ENCODE measurements at places on chromosomes 4 and X. TPM values are rescaled to one million over a fixed set of nuclear protein-coding genes. Genes with fewer than 3 reads are reported as not detected.

Gene NOX1
- total RNA-seq: not detected

Gene S100G
- not detected for total RNA-seq

DNA sequence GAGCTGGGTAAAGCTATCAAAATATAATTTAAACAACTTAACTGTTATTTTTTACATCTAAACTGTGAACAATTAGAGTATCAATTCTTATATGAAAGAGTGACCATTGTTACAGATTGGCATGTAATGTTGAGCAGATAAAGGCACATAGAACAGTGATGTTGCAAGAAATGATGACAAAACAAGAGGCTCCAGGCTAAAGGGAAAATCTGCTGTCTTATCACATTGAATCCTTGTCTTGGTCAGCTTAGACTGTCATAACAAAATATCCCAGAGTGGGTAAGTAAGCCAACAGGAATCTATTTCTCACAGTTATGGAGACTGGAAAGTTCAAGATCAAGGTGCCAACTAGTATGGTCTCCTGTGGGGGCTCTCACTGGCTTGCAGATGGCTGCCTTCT lies 154.1 kb upstream of the PPP3CA start:
- no peak for ATAC-seq

GRCh38 chr4:6360385-6360784 lies 90.7 kb downstream of the WFS1 start:
- no peak for ATAC-seq

- ATAC-seq: no peak
These were observed 178.5 kb upstream of the UGT8 start for GRCh38 chr4:114420069-114420468.

DNA sequence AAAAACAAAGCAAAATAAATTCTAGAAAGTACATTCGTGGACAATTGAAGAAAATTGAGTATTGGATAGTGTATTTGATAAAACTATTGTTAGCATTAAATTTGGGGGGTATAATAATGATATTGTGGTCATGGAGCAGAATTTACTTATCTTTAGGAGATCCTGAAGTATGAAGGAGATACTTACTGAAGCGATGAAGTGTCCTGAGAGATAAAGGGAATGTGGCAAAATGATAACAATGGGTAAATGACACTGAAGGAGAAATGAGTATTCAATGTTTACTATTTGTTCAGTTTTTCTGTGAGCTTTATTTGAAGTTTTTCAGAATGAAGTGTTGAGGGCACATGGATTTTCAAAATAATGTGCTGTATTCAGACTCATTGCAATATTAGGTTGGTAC lies 30.0 kb upstream of the BLTP1 start:
- ATAC-seq: no peak

DNA sequence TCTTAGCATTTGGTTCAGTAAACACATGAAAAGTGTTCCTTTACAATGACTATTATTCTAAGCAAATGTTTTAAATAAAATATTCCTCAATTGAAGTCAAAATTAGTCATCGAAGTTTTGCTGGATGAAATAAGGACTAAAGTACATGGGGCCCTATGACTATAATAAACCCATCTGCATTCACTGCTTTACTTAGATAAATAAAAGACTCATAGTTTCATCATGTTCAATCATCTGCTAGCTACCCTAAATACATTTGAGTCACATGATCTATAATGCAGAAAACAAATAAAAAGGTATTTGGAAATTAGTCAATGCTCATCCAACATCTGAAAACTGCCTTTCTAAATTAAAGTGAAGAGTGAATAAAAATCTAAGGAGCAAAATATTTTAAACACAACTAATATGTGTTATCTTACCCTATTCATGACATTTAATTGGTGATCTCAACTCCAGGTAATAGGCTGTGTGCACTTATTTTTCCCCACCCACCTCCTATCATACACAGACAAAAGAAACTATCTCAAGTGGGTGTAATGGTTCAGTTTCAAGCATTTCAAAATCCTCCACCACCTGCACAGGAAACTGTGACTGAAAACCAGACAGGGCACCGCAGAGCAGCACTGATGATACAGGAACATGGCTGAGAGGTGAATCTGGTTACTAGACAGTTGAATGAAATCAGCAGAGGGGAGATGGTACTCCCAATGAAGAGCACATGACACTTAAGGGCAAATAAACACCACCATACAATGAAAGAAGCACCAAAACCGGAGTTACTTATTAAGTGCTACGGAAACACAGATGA lies 78.6 kb downstream of the CAMK2D start:
- peak; percentile 83 for ATAC-seq

Gene SH3BGRL
- total RNA-seq: 36.1 TPM

GRCh38 chr4:42588909-42589308 lies 68.0 kb downstream of the ATP8A1 start:
- no peak for ATAC-seq

GRCh38 chrX:12162420-12162819 lies 24.1 kb downstream of the FRMPD4 start:
- no peak for ATAC-seq

GRCh38 chrX:9467751-9468150 lies 2.9 kb downstream of the TBL1X start:
- ATAC-seq: no peak

GRCh38 chrX:79159800-79160199 lies 15.3 kb downstream of the GPR174 start:
- peak; percentile 30 for ATAC-seq

DNA sequence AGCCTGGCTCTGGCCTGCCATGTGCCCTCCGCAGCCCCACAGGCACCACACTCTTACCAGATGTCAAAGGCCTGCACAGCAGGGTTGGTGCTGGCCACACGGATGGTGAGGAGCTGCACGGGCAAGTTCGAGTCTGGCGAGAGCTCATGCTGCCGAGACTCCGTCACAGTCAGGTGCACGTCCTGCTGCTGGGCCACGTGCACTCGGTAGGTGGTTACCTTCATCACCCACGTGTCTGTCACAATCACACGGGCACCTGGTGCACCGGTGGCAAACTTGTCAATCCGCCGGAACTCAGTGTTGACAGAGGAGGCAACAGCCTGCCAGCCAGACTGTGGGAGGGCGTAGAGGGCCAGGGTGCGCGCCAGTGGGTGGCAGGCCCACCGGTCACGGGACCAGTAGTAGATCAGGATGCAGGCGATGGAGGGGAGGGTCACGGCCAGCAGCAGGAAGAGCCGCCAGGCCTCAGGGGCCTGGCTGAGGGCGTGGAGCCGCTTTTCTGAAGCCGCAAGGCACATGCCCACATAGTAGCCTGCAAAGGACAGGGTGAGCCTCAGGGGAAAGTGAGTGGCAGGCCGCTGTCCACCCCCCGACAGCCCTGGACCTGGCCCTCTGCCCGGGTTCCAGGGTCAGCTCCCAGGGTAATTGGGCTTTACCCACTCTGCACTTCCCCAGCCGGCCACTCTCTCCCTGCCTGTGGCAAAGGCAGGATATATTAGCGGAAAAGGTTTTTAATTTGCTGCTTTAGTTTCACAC lies 2.9 kb downstream of the TMEM129 start:
- no peak for ATAC-seq

Gene PORCN
- total RNA-seq: 9.4 TPM

GRCh38 chrX:112470551-112470950 lies 209.2 kb downstream of the LHFPL1 start:
- ATAC-seq: no peak

Gene SPATA4
- total RNA-seq: not detected

DNA sequence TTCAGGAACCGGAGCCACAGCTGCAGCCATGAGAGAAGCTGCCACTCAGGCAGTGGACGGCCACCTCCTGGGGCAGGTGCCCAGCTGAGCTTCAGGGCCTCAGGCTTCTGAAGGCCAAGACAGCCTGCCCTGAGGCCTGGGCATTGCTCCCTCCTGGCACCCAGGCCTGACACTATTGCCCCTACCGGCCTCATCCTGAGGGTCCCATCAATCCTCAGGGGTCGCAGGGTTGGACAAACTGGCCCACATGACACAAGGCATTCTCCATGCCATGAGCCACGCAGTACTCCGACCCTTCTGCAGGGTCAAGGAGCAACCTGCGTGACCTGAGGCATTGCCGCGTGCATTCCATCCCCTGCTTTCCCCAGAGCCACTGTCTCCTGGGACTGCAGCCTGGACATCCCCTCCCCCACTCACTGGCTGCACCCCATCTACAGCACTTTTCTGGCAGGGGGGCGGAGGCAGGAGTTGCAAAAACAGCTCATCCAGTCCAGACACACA lies 3.0 kb upstream of the ZFP92 start:
- ATAC-seq: no peak

GRCh38 chr4:81314196-81314896 lies 99.3 kb upstream of the PRKG2 start:
- no peak for ATAC-seq

DNA sequence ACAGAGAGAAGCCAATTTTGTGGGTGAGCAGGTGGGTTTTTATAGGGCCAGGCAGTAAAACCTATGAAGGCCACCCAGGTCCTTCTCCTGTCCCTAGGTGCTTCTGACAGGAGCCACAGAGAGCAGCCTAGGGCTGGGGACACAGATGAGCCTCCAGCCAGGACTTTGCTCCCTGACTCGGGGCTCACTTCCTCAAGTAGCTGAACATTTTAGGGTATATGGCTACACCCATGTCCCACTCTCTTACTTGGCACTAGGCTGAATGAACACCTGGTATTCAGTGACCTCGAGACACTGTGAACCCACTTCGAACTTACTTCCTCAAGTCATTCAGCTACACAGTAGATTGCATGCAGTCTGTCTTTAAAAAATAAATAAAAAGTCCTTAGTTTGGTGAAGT lies 217.3 kb downstream of the MID1IP1 start:
- no peak for ATAC-seq

- no peak for ATAC-seq
These were observed 157.4 kb downstream of the SPRY1 start for GRCh38 chr4:123553733-123554637.

Gene ZMAT1
- 0.86 TPM for total RNA-seq

Gene RHOXF1
- total RNA-seq: not detected

Gene ADGRG4
- not detected for total RNA-seq

Gene SHROOM2
- not detected for total RNA-seq

DNA sequence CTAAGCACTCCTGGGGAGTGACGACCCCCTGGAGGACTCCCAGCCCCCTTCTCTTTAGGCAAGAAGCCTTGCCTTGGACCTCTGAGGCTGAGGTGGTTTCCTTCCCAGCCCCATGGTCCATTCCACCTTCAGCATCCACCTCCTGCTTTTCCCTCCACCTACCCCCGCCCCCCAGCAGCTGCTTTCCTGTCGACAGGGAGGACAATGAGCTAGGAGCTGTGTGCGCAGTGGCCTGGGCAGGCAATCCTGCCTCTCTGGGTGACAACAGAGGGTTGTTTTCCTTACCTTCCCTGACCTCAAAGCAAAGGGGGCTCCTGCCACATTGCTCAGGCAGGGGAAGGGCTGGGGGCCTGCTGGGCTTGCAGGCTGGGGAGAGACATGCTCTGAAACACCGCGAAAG lies 123.5 kb downstream of the BCOR start:
- ATAC-seq: no peak

- ATAC-seq: no peak
These were observed 71.0 kb downstream of the SNCA start for GRCh38 chr4:89765966-89766365.

GRCh38 chrX:94743478-94743877 lies 1069.5 kb downstream of the FAM133A start:
- ATAC-seq: no peak

Gene DGKK
- not detected for total RNA-seq

DNA sequence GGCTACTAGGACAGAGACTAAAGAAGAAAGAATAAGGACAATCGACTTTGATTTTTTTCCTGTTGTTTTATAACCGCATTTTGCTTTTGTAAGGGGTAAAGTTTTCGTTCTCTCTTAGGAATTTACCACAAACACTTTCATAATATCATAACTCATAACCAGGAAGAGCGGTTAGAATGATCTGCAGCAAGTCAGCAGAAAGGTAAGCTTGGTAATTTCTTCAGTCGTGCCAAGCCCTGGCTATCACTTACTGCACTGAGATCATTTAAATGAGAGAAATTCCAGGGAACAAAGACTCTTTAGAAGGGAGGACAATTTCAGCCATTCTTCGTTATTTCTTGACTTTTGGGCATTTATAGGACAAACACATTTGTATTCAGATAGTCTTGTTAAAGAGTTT lies 258.1 kb downstream of the UNC5C start:
- ATAC-seq: peak; percentile 77

Gene CXCL1
- total RNA-seq: not detected

DNA sequence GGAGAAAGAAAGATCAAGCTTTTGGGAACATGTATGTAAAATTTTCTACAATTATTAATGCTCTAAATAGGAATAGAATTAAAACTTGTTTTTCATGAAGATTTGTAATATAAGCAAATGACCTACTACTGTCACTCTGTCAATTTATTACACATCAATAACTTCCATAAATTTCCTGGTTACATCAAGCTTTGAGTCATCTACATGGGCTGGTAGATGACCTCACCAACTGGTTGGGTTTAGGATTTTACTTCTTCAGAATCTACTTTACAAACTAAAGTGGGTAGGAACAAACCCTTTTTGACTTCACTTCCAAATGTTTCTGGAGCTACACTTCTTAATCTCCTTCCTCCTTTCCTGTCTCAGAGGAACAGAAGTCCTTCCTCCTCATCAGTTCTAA lies 12.0 kb upstream of the LRAT start:
- no peak for ATAC-seq

DNA sequence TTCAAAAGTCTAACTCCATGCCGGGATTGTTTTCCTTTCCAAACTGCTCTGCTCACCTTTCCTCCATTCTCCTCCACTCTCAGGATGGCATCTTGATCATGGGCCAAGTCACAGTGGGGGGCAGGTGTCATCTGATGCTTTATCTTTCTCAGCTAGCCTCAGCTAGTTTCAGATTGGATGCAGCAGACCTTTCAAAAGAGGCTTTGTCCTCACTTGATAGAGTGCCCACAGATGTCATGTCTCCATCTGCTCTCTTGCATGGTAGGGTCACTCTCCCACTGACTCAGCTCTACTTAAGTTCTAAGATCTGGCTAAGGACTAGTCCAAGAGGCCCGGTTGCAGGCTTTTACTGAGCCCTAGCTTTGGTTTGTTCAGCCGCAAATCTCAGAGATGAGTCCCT lies 341.8 kb upstream of the GALNT7 start:
- no peak for ATAC-seq

Gene IL2
- 233 TPM for total RNA-seq

Gene UCP1
- total RNA-seq: not detected

DNA sequence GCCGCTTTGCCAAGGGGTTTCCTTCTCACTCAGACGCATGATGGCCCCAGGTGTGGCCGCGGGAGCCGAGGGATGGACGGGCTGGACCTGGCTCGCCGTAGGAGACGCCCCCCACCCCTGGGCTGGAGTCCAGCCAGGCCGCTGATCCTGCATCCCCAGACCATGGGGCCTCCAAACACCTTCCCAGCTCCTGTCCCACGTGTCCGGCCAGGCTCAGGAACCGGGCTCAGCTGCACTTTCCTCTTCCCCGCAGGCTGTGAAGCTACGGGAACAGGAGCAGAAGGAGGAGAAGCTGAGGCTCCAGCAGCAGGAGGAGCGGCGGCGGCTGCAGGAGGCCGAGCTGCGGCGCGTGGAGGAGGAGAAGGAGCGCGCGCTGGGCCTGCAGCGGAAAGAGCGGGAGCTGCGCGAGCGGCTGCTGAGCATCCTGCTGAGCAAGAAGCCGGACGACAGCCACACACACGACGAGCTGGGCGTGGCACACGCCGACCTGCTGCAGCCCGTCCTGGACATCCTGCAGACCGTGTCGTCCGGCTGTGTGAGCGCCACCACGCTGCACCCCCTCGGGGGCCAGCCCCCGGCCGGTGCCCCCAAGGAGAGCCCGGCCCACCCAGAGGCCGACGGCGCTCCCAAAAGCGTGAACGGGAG lies 9.1 kb downstream of the AKAP17A start:
- ATAC-seq: no peak

Gene SPON2
- 17.3 TPM for total RNA-seq

Measured in activated T-helper 17 cell treated with anti-CD3 and anti-CD28 coated beads, Interleukin-2, amount 50 U/mL, for 72 hours (primary cell).